ENCODE measurements at places on chromosomes 11 and 22. TPM values are rescaled to one million over a fixed set of nuclear protein-coding genes. Genes with fewer than 3 reads are reported as not detected.

OR8A1 gene
- total RNA-seq, result not detected

LAYN gene
- total RNA-seq, result 4.3 TPM

ELMOD1 gene
- total RNA-seq, result not detected

LMNTD2 gene
- 11.8 TPM for total RNA-seq

DENND6B gene
- 5.6 TPM for total RNA-seq

DNA sequence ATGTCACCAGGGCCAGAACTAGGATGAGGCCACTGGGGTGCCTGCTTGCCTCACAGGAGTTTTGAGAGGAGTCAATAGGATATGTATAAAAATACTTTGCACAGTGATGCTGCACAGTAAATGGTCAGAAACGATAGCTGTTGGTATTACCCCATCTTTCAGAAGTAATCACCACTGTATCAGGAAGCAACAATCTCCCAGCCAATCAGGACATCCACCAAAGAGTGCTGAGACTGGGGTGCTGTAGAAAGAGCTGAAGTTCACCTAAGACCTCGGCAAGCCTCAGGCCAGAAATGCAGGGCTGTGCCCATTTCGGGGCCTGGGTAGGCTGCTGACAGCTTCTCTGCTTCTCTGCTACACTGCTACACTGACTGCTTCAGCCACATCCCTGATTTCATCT, 17.4 kb downstream of the LMO2 start:
- no peaks in the 10 kb centered on the region for H3K4me1 ChIP-seq
- peaks cover 8% of the 10 kb centered on the region for H3K27me3 ChIP-seq
- H3K4me3 ChIP-seq, result no peak overlapping the region
- no peak overlapping the region for H3K27ac ChIP-seq
- no peak for DNase-seq
- H3K36me3 ChIP-seq, result no peaks in the 10 kb centered on the region

DNA sequence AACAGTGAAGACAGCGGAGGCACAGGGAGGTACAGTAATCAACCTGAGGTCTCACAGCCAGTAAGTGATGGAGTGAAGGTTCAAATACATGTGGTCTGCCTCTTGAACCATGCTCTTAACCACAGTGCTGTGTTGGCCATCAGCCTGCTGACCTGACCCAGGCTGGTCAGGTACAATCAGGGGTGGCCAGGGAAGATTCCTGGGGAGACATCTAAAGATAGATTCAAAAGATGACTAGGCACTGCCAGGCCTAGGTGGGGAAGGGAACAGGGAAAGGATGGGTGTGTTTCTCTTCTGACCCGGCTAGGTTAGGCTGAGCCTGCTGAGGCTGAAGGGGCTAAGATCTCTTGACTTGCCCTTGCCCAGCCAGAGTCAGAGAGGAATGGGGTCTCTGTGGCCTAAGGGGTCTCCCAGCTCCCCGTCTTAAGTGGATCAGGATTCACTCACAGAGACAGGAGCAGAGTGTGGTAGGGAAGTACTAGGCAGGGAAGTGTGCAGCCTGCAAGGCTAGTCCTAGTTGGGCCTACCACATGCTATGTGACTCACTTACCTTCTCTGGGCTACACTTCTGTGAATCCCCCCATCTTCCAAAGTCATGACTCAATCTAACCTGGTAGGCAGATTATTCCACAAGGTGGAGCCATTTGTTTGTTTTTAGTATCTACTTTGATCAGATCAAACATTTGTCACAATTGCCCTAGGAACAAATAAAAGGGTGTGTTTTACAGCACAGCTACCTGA, 10.4 kb upstream of the SREBF2 start:
- H3K27ac ChIP-seq, result no peak overlapping the region
- no peaks in the 10 kb centered on the region for H3K27me3 ChIP-seq
- H3K36me3 ChIP-seq, result no peaks in the 10 kb centered on the region
- peaks cover 21% of the 10 kb centered on the region for H3K4me1 ChIP-seq
- DNase-seq, result no peak

- H3K27ac ChIP-seq, result no peak overlapping the region
- no peaks in the 10 kb centered on the region for H3K27me3 ChIP-seq
- no peaks in the 10 kb centered on the region for H3K36me3 ChIP-seq
- no peaks in the 10 kb centered on the region for H3K4me1 ChIP-seq
- DNase-seq, result no peak
These were observed 297.2 kb upstream of the ANO5 start for GRCh38 chr11:21895686-21896085.

DNA sequence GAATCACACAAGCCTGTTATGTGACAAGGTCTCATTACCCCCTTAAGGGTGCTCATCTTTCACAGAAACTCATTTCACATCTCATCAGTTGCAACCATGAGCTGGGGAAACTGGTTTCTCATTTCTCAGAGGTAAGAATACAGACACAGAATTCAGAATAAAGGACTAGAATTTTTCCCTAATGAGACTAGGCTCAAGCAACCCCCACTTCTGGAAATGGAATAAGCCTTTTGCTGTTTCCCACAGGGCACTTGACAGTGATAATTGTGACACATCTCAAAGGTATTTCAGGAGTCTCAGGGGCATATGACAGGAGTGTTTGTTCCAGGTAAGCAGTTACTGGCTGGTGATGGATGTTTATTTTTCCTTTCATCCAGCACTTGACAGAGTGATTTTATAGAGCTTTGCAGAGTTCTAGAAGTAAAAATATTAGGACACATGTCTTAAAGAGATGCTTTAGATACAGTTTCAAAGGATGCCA, 112.9 kb upstream of the DDI1 start:
- H3K27ac ChIP-seq, result no peak overlapping the region
- no peaks in the 10 kb centered on the region for H3K4me1 ChIP-seq
- no peak overlapping the region for H3K4me3 ChIP-seq
- H3K36me3 ChIP-seq, result no peaks in the 10 kb centered on the region

DNA sequence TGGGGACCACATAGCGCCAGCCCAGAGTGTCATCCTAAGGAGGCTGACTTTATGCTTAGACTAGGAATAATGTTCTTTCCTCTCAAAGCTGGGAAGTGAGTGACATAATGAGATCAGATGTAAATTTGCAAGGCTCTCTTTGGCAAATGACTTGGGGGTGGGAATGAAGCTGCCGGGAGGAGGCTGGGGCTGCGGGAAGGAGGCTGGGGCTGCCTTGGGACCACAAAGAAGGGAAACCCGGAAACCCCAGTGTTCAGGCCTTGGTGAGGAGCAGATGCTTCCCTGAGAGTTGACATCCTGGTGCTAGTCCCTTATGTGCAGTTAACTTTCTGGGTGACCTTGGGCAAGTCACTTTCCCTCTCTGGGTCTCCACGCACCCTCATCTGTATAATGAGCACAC, 182.0 kb downstream of the CHST1 start:
- H3K4me1 ChIP-seq, result no peaks in the 10 kb centered on the region
- no peak overlapping the region for H3K4me3 ChIP-seq

DNA sequence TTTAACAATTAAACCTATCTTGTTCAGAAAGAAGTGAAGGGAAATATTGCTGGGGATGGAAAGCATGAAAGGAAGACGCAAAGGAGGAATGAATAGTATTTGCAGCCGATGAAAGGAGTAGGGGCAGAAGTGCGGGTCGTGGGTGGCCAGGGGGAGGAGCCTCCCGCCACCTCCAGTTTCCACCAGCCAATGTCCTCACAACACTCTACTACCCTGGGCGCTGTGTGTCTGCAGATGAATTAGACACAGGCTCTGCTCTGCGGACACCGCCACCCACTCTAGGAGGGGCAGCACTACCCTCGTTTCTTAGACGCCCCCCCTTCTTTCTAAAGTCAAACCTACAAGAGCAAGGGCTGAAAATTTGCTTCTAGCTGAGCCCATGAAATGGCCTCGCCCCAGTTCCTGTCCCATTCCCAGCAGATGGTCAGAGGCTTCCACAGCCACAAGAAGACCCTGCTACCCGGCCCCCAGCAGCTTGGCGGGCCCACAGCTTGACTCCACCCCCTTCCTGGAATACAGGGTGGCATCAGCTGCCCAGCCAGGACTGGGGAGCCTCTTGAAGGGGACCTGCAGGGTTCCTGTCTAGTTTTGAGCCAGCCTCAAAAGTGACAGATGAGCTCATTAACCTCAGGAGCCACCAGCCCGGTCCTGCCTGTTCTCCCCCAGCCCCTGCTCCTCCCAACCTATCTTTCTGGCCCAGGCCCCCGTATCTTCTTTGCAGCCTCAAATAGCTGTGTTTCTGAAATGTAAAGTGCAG, 268.1 kb downstream of the BUD13 start:
- H3K4me1 ChIP-seq, result no peaks in the 10 kb centered on the region
- H3K27ac ChIP-seq, result no peak overlapping the region

GRCh38 chr11:64088162-64089026, 52.7 kb downstream of the FLRT1 start:
- no peak overlapping the region for H3K27ac ChIP-seq
- H3K4me1 ChIP-seq, result no peaks in the 10 kb centered on the region
- DNase-seq, result no peak

Measured in Peyer's patch (tissue), 4 donors.